ENCODE measurements at places on chromosomes 5 and 9.

GRCh38 chr5:5209089-5209488 lies 69.0 kb downstream of the ADAMTS16 start:
- DNase-seq, result no peak

GRCh38 chr5:148979083-148979723 lies 83.7 kb downstream of the SH3TC2 start:
- no peak for DNase-seq

GRCh38 chr9:124040186-124040931 lies 28.8 kb downstream of the LHX2 start:
- DNase-seq, result no peak

DNA sequence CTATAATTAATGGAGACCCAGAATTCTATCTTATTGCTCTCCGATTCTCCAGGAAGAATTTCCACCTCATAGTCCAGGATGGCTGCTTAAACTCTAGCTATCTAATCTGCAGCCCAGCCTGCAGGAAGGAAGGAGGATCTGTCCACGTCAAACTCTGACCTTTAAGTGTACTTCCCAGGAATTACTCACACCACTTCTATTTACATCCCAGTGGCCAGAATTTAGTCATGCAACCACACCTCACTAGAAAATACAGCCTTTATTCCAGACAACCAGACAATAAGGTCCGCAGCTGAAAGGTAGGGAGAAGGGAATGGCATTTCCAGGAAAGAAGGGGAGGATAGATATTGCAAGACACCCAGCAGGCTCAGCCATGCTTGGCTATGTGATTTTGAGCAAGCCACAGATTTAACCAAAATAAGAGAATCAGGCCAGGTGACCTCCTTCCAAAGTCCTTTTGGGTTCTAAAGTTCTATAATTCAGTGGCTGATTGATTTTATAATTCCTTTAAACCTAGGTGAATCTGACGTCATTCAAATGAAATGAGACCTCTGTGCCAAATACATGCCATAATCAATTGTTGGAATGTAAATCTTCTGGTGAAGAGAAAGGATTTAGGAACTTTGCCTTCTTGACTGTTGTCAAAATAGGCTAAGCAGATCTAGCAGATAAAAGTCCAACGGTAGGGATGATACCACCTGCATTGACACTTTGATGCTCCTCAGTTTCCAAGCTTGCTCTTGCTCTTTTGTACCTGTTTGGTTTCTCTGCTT lies 3.7 kb upstream of the DENND1A start:
- DNase-seq, result no peak

GRCh38 chr9:14342736-14343135 lies 28.8 kb upstream of the NFIB start:
- DNase-seq, result no peak

DNA sequence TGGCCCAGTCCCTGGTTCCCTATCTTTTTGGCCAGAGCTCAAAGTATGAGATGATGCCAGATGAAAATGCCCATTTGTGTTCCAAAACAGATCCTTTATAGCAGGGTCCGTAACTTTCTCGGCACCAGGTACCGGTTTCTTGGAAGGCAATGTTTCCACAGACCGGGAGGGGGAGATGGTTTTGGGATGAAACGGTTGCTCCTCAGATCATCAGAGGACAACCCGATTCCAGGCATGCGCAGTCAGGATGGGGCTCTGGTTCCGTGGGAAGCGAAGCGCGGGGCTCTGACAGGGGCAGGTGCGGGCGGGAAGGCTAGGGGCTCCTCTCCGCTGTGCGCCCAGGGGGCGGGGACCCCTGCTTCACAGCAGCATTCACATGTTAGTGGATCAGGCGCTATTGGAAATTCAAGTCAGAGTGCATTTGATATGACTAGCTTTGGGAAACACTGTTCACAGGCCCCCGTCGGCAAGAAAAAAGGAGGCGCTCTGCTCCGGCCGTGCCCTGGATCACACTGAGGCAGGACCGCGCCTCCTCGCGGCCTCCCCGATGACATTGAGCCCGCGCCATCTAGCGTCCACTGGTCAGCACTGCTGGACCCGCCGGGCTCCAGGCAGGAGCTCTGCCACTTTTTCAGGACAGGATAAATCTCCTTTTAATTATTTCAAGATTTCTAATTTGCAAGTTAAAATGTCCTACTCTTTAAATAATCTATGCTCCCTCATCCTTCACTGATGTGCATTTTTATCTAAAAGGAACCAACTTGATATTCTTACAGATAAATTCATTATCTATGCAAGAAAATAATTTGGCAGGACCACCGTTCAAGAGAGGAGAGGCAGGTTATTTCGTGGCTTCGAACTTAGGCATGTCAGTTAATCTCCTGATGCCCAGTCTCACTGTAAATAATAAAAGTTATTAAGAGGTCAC lies 190.0 kb downstream of the FANCC start:
- DNase-seq, result no peak

- DNase-seq, result no peak
Observed at GRCh38 chr9:35797311-35798109, 6.1 kb downstream of the NPR2 start.

- no peak for DNase-seq
Observed at GRCh38 chr5:29939988-29940387, 1253.5 kb upstream of the CDH6 start.

DNA sequence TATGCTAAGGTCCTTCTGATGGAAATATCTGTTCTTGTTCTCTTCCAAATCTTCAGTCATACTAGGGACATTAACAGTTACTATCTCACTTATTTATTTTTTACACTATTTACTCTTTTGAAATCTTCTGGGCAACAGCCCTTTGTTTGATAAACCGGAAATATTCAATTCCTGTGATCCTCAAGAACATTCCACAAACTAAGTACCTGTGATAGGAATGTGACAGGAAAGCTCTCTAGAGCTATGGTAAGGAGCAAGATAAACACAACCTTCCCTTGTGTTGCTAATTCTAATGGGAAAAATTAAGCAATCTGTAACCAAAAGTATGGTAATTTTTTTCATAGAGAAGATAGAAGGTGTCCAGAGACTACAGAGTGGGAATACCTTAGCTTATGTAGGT lies 22.0 kb upstream of the ANKRD34B start:
- DNase-seq, result no peak

- DNase-seq, result no peak
Observed at GRCh38 chr9:7297521-7297920, 502.1 kb downstream of the DMAC1 start.

DNA sequence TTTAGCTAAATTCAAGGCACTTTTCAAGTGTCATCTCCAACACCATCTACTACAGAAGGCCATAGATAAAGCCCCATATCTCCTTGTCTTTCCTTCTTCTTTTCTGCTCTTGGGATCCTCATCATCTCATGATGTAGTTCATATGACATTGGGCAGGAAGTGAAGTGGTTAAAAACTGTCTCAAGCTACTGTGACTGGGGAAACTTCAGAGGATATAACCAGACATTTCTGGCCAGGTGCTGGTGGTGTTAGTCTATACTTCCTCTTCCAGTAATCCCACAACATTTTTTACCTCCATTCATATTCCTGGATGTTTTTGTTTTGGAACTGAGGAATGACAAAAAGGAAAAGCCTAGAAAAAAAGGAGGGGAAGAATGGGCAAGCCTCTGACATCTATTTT lies 188.7 kb downstream of the LURAP1L start:
- no peak for DNase-seq

GRCh38 chr5:72662936-72663335 lies 153.5 kb upstream of the TNPO1 start:
- DNase-seq, result no peak

GRCh38 chr5:115072266-115073064 lies 97.2 kb downstream of the TRIM36 start:
- DNase-seq, result no peak

GRCh38 chr5:159459132-159459627 lies 128.9 kb upstream of the IL12B start:
- DNase-seq, result no peak

GRCh38 chr5:1465966-1466471 lies 20.8 kb upstream of the SLC6A3 start:
- no peak for DNase-seq

DNA sequence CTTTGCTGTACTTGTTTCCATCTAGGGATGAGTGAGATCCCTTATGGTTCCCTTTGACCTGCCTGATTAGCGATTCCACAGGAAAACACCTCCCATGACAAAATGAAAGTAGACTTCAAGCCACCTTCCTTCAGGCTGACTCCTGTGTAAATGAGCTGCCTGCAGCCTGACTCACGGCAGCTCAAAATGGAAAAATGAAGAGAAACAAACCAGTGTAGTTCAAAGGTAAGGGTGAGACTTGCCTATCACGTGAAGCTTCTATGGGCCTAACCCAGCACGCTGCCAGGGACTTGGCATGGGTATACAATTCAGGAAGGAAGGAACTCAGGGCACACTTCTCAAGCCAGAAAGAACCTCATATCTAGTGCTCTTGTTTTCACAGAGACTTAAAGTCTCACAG lies 110.1 kb upstream of the LRRTM2 start:
- no peak for DNase-seq

DNA sequence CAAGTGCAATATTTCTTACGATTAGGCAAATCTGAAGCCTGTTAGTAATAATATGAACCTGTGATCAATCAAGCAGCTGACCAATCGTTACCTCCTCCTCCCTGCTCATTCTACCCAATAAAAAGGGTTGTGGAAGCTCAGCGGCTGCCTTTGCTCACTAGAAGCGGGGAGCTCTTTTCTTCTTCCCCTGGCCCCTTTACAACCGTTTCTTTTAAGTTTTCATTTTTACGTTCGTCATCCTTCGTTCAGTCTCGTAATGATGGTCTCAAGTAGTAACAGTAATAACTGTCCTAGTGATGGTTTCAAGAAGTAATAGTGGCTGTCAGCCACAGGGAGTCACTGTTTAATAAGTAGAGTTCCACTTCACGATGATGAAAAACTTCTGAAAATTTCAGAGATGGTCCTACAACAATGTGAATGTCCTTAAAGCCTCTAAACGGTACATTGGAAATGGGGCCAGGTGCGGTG lies 6.2 kb downstream of the UGT3A2 start:
- DNase-seq, result no peak

- DNase-seq, result no peak
Observed at GRCh38 chr5:128446-128845, 36.5 kb downstream of the PLEKHG4B start.

DNA sequence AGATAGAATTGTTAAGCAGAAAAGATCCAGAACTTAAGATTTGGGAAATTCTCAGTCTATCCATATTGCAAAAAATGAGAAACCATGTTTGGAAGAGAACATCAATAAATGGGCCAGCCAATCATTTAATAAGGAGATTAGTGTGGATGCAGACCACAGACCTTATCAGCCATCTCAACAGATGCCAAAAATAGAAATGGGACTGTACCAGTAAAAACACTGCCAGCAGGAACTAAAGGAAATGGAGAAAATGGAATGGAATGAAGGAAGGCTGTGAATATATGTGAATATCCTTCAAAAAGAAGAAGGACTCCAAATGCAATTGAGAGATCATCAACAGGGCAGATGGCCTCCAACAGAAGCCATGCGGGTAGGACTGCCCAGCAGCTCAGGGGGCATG lies 52.7 kb upstream of the ZNF618 start:
- no peak for DNase-seq
